ENCODE measurements at places on chromosomes 7 and 10.

DNA sequence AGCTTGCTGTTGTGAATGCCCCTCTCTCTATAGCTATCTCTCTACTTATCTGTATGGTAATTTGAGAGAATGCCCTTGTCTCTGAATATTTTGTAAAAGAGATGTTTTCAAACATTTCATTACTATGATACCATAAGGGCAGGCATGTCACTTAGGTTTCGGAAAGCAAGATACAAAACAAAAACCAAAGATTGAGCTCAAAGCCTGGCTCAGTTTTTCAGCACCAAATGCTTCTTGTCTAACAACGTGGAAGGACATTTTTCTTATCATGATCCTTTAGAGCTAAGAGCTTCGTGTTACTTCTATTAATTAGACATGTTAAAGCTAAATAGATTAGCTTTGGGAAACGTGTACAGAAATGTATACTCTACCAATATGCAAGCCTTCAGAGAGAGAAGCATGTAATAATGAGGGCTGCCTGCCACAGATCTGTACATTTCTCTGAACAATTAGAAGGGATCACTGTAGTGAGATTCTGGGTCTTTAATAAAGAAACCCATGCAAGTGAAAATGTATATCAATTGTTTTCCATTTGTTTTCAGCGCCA lies 148.9 kb downstream of the ARID5B start:
- DNase-seq = no peak

DNA sequence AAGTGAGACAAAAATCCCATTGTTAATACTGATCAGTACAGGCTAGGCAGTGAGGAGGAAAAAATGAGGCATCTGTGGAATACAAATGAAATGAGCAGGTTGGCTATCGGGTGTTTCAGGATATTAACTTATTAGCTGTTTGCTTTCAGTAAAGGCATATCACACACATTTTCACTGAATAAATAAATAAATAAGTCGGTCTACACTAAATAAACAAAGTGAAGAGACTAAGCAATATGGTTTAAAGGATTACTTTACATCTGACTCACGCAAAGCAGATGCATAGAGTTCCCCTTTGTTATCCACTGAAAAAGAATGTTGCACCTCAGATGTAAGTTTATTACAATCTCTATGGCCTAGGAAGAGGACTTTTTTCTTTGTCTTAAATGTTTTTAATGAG lies 6.3 kb upstream of the SEMA3A start:
- DNase-seq = no peak

- DNase-seq = no peak
These were observed 552.2 kb upstream of the ANKRD30A start for GRCh38 chr10:36573246-36573645.

DNA sequence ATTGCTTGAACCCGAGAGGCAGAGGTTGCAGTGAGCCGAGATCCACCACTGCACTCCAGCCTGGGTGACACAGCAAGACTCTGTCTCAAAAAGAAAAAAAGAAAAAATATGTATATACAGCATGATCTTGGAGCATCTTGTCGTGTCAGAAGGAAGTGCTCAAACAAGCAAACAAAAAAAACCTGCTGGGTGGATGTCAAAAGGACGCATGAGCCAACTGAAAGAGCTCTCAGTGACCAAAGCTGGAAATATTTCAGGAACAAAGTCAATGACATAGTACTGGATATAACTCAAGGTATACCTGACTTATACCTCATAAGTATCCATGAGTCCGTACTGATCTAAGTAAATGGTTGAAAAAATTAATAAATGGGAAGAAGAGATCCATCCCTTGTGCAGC lies 94.6 kb upstream of the ANLN start:
- DNase-seq = no peak

GRCh38 chr10:89963451-89964102 lies 262.2 kb downstream of the KIF20B start:
- DNase-seq = no peak

DNA sequence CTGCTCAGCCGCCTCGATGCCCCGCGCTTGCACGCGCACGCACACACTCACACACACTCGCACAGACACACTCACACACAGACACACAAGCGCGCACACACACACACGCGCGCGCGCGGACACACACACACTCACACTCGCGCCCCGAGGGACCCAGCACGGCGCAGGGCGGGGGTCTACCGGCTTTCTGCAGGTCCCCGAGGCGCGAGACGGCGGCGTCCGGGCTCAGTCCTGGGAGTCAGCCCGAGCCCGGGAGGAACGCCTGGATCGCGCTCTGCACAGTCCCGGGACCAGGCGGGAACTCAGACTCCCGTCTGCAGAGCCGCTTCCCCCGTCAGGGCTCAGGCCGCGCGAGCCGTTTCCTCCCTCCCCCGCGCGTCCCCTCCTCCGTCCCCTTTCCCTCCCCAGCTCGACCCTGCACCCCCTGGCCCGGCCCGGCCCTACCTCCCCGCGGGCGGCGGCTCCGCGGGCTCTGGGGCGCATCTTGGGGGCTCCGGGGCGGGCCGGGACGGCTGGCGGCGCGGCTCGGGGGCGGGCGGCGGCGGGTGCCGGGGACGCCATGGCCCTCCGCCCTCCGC lies 464 bp downstream of the DENND2A start:
- DNase-seq = no peak

GRCh38 chr7:37249240-37249639 lies 199.4 kb downstream of the ELMO1 start:
- no peak for DNase-seq

- no peak for DNase-seq
These were observed 111.2 kb upstream of the KIAA1217 start for GRCh38 chr10:24097751-24098207.

DNA sequence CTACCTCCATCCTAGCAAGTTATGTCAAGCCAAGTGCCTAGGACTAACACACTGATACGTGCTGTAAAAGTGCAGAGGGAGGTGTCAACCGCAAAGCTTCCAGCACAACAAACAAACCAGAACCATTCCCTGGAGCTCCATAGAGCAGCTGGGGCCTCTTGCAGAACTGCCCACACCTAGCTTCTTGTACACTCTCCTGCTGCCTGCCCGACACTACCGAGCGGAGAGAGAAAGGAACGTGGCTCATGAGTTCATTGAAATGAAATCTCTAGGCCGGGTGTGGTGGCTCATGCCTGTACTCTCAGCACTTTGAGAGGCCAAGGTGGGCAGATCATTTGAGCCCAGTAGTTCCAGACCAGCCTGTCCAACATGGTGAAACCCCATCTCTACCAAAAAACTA lies 73.5 kb downstream of the MKI67 start:
- DNase-seq = no peak

DNA sequence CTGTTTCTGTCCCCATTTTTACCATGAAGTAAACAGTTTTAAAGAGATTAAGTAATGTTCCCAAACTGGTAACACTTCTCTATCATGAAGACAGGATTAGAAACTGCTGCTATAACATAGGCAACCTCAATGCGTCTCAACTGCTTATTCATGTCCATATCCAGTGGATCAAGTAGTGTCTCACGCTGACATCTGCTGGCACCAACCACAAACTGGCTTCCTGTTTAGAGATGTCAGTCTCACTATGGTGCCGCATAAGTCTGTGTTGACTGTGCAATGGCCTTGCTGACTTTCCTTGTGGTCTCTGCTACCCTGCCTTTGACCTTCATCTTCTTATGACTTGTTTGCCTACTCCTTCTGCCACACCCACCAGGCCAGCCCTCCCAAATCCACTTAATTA lies 369.6 kb upstream of the DPP6 start:
- no peak for DNase-seq

GRCh38 chr7:139830782-139831501 lies 1.9 kb downstream of the TBXAS1 start:
- DNase-seq = no peak

- no peak for DNase-seq
These were observed 56.8 kb upstream of the DDC start for GRCh38 chr7:50621973-50622490.

DNA sequence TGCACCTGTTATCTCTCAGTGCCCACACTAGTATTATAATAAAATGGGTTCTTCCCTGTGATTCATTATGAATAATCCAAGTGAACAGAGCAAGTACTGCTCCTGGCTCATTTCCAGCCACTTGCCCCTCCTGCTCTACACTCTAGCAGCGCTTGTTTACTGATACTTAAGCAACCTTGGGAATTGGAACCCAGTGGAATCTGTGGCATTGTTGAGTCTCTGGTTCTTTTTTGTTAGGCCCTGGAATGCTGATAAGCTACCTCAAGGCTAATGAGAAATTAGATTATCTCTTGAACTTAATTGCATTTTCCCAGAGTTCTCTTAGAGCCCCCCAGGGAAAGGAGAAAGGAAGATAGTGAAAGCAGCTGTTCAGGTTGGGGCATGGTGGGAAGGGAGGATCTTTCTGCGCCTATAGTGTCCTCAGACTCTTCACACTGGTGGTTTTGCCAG lies 34.0 kb downstream of the PRKAR2B start:
- no peak for DNase-seq

DNA sequence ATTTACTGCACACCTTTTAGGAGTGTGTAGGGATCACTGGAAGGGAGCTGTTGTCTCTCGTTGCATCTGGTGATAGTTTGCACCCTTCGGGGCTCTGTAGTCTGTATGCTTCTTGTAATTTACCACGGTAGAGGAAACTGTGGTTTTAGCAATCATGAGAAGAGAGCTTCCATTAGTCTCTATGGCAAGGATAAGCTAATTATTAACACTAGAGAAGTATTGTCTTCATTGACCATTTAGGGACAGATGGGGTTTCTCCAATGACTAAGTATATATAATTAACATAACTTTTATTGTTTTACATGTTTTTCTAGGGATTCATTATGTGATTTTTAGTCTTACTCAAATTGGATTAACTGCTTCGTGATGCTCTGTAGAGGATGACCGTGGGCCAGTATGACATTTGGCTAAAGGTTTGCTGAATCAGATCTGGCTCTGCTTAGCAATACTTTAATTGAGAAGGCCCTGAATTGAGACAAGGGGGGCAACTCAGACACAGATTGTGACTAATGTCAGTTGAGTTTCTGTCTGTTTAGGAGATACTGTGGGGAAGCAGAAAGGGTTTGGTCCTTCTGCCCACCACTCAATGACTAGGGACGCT lies 8.7 kb downstream of the SLC18A2 start:
- no peak for DNase-seq

DNA sequence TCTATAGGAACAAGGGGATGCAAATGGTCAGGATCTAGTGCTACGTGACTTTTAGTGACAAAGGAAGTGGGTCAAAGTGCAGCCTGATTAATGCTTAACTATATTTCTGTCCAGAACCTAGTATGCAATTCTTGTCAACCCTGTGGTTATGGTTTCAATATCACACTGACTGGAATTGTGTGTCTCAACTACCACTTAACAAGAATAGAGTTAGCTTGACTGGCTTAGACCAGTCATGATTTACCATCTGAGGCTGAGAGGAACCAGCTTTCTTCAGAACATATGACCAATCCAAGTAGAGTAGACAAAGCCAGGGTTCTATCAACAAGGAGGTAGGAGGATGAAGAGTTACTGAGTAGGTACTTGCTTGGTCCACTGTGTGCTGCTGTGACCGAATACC lies 54.4 kb downstream of the MYPN start:
- no peak for DNase-seq

DNA sequence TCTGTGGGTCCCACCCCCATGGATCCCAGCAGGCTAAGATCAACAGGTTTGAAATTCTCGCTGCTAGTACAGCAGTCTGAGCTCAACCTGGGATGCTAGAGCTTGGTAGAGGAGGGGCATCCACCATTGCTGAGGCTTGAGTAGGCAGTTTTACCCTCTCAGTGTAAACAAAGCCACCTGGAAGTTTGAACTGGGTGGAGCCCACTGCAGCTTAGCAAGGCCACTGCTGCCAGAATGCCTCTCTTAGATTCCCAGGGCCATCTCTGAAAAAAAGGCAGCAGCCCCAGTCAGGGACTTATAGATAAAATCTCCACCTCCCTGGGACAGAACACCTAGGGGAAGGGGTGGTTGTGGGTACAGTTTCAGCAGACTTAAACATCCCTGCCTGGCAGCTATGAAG lies 190.0 kb upstream of the CACNA2D1 start:
- DNase-seq = no peak

DNA sequence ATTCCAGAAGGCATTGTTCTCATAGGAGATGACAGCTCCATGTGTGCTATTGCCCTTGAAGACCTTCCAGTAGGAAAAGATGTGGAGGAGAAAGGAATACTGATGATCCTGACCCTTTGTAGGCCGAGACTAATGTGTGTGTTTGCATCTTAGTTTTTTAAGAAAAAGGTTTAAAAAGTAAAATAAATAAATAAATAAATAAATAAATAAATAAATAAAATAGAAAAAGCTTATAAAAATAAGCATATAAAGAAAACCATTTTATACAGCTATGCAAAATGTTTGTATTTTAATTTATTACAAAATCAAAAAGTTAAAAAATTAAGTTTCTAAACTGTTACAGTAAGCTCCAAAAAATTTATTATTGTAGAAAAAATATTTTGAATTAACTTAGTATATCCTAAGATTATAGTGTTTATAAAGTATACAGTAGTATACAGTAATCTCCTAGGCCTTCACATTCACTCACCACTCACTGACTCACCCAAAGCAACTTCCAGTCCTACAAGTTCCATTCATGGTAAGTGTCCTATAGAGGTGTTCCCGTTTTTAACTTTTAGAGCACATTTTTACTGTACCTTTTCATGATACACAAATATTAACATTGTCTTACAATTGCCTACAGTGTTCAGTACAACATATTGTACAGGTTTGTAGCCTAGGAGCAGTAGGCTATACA lies 435.2 kb upstream of the SEMA3A start:
- no peak for DNase-seq

- no peak for DNase-seq
These were observed 78.1 kb upstream of the PRR15 start for GRCh38 chr7:29485339-29486190.

DNA sequence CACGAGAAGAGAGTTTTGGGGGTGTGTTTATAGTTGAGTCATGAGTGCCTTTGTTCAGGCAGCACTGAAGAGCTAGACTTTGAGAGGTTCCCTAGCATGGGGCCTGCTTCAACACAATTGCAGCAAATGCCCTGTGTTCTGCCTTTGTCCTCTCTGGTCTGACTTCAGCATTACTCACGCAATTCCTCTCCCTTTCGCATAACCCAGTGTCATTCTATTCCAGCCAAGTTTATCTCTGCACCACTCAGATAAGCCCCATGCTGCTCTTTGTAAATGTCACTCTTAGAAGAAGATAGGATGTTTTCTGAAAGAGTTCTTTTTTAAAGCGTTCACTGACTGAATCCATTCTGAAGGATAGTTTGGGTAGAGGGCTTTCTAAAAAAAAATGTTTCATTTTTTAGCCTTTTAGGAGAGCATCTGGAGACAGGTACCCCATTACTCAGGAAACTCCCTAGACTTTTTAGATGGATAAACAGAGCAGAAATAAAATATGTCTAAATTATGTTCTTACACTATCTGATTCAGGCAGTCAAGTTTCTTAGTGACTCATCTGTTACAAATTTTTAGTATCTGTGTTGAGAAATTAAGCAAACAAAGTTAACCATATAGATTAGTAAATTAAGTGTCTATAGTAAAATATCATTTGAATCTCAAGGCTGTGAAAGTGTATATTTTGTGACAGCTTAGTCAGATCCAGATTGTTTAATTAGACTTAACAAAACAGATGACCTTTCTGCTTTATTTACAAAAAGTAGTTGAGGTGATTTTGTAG lies 318.5 kb downstream of the GPR158 start:
- no peak for DNase-seq

GRCh38 chr10:133170092-133170491 lies 10.1 kb downstream of the KNDC1 start:
- no peak for DNase-seq

- DNase-seq = no peak
These were observed 51.5 kb downstream of the EGFR start for GRCh38 chr7:55070271-55070743.
